ENCODE measurements at places on chromosomes 5 and 9. TPM values are rescaled to one million over a fixed set of nuclear protein-coding genes. Genes with fewer than 3 reads are reported as not detected.

DNA sequence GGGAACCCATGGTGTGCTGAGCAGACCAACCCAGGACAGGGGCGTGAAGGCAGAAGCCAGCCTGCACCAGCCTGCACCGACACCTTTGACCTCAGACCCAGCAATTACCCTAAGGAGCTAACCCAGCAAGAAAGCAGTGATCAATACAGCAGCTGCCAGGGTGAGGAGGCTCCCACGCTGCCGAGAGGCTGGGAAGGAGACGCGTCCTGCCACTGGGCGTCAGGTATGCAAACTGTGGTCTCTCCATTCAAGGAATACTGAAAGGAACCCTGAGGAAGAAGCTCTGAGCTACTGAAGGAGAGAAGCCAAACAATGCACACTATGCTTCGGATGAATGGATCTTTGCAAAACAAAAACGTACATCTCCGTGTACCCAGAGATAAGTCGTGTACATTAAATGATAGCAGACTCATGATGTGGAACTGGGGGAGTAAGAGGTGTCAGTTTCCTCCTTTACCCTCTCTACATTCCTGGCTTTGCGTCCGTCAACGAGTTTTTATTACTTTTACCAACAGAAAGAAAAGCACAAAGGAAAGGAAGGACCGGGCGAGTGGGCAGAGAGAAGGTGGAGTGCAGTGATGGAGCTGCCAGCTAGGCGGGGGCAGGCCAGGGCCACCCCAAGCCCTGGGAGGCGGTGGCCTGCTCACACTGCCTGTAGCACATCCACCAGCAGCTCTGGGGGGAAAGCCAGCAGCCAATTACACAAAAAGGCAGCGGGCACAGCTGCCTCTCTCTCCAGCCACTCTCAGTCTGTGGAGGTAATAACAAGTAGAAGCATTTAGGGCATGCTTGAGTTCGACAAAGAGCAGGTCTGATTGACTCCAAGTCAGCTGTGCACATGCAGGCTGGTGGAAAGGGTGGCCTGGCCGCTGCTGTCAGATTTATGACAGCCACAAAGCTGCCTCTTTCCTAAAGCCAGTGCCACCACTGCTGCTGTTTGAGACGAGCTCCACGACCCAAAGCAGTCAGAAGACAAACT lies 29.3 kb downstream of the RASGEF1C start:
- DNase-seq, result peak; percentile 63

- no peak for DNase-seq
Measured at GRCh38 chr9:98180996-98181395, 11.4 kb downstream of the CORO2A start.

DNA sequence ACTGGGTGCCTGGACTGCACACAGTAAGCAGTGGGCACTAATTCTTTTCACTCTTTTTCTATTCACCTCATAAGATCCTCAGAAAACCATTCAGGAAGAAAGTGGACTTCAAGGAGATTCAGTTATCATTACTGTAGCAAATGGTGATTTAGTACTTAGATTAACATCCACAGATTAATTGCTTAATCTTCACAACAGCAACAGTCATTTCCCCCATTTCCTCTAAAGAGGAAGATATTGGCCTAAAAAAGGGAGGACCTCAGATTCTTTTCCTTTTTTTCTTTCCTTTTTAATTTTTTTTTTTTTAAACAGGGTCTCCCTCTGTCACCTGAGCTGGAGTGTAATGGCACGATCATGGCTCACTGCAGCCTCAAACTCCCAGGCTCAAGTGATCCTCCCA lies 64.4 kb downstream of the AUH start:
- no peak for DNase-seq

DNA sequence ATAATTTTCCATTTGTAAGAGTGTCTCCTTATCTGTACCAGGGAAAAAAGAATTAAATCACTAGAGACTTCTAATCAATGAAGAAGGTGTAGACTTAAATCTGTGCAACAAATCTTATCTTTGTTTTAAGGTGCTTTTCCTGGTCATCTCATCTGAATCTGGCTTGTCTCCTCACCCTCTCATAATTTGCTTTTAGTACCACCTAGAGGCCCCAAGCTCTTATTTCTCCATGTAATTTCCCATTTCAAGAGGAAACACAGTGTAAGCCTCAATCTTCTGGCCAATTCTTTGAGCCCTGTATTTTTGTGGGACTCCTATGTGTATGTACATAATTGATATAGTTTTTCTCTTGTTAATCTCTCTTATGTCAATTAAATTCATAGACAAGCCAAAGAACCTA lies 1975.3 kb upstream of the CDH6 start:
- no peak for DNase-seq

- DNase-seq, result no peak
Measured at GRCh38 chr5:176432707-176433106, 15.5 kb upstream of the FAF2 start.

- DNase-seq, result no peak
Measured at GRCh38 chr9:133608889-133609288, 300 bp downstream of the FAM163B start.

- no peak for DNase-seq
Measured at GRCh38 chr5:151580239-151580638, 10.9 kb downstream of the FAT2 start.

DNA sequence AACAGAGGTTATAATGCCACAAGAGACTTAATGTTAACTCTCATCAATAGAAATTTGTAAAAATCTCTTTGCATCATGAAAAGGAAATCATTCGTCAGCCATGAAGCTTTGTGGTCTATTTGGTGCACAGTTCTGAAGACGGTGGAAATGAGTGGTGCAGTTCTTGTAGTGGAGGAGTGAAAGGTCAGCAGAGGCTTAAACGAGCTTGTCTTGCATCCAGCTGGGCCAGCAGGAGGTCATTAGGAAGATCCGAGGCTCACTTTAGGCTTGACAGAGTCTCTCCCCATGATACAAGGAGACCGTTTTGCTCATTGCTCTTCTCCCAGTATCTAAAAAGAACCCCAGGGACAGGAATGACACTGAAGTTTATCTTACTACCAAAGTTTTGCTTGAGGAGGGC lies 440.8 kb downstream of the BNC2 start:
- no peak for DNase-seq

- DNase-seq, result peak; percentile 18
Measured at GRCh38 chr5:138873466-138874221, 1.5 kb downstream of the LRRTM2 start.

- DNase-seq, result no peak
Measured at GRCh38 chr5:69374911-69375446, 5.4 kb downstream of the RAD17 start.

DNA sequence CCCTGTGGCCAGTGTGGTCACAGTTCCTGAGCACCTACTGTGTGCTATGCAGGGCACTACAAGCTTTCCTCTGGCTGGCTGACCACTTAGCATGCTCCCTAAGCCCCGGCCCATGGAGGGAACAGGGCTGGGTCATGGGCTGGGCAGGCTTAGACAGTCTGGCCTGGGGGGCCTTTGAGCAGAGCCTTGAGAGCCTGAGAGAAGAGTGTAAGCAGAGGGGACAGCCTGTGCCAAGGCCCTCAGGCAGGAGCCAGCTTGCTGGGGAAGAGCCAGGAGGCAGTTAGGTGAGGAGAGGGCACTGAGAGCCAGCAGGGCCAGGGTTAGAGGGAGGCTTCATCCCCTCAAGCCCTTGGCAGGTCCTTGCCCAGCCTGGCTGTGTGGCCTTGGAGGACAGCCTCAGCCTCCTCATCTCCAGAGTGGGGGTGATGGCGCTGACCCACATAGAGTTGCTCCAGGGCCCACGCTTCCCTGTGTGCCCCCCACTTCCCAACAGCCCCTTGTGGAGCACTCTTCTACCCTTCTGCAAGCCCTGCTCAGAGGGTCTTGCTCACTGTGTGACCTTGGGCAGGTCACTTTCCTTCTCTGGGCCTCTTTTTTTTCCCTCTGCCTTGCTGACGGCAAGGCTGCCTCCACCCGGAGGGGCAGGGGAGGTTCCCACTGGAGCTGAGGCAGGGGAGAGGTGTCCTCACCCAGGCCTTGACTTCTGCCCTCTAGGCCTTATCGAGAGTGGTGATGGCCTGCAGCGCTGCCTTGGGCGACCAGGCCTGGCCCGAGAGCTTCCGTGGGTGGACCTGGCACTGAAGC lies 107.1 kb downstream of the PHF2 start:
- DNase-seq, result no peak

- DNase-seq, result peak; percentile 28
Measured at GRCh38 chr5:66959653-66960052, 236.9 kb downstream of the CD180 start.

GRCh38 chr9:86494644-86495111 lies 140.5 kb upstream of the TUT7 start:
- DNase-seq, result no peak

- no peak for DNase-seq
Measured at GRCh38 chr9:121325387-121325786, 44.7 kb downstream of the STOM start.

DNA sequence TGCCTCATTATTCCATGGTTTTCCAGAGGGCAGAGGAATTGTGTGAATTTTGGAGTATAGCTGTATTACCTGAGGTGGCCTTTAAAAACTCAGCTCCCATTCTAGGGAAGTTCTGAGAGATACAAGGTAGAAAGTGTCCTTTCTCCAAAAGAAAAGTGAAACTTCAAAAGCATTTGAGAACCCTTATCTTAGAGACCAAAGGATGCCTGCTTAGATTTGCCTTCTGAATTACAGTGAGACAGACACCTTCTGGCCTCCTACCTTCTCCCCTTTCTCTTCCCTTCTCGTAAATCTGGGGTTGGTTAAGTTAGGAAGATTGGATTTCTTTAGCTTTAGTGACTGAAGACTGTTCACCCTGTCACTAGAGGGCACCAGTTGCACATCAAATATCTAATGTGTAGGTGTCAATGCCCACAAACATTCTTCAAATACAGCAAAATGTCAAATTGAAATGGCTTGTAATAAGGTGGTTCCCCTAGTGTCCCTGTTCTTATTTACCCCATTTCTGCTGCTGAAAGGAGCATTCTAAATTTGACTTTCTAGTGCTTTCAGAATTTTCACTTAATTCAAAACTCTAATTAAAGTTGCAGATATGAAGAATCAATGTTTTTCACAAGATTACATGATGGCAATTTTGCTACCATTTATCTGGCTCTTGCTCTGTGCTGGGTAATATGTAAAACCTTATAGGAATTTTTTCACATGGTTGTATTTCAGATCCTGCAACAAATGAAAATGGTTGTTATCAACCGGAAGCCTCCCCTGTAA lies 46.7 kb downstream of the PRRC1 start:
- DNase-seq, result peak; percentile 65

GRCh38 chr5:68315679-68316271 lies 100.2 kb downstream of the PIK3R1 start:
- DNase-seq, result peak; percentile 37

- DNase-seq, result no peak
Measured at GRCh38 chr5:163221581-163221980, 215.8 kb upstream of the CCNG1 start.

- DNase-seq, result no peak
Measured at GRCh38 chr5:139997276-139997675, 45.8 kb downstream of the NRG2 start.

DNA sequence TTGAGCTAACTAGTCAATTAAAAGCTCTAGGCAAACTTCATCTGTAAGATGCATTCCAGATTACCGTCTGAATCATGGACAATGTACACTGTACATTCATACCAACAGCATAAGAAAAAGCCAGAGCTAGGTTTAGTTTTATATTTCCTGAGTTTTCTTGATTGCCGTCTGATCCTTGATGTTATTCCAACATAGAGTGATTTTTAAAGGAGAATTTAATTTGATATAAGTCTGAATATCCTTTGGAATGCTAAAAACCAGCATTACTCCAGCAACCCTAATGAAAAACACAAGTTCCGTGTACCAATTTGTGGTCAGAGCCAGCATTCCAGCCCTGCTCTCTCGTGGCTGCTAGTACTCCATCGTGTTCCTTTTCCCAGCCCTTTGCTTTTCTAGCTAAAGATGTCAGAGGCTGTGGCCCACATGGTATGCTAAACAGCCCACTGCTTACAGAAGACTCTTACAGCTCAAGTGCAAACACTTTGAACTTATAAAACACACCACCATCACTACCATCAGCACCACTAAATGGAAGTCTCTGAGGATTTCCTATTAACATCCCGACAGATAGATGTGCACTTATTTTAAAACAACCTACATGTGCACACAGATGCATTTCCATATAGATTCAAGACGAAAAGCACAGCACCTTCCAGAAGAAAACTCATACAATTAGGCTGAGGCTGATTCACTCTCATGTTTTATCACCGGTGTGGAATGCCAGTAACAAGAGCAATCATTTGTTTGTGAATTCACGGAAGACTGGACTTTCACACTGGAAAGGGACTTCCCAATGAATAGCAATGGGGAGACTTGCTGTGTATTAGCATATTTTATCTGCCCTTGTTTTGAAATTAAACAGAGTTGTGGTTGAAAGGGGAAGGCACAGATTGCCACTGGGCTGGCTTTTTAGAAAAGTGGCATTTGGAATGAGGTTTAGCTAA lies 246.9 kb upstream of the GAS1 start:
- peak; percentile 83 for DNase-seq

GRCh38 chr9:133166392-133166791 lies 2.7 kb upstream of the GBGT1 start:
- DNase-seq, result no peak

- DNase-seq, result no peak
Measured at GRCh38 chr9:97365634-97366033, 46.3 kb upstream of the TDRD7 start.

GRCh38 chr9:81411961-81412360 lies 277.4 kb downstream of the TLE1 start:
- peak; percentile 32 for DNase-seq

GRCh38 chr9:117869287-117869686 lies 165.1 kb downstream of the TLR4 start:
- no peak for DNase-seq

DNA sequence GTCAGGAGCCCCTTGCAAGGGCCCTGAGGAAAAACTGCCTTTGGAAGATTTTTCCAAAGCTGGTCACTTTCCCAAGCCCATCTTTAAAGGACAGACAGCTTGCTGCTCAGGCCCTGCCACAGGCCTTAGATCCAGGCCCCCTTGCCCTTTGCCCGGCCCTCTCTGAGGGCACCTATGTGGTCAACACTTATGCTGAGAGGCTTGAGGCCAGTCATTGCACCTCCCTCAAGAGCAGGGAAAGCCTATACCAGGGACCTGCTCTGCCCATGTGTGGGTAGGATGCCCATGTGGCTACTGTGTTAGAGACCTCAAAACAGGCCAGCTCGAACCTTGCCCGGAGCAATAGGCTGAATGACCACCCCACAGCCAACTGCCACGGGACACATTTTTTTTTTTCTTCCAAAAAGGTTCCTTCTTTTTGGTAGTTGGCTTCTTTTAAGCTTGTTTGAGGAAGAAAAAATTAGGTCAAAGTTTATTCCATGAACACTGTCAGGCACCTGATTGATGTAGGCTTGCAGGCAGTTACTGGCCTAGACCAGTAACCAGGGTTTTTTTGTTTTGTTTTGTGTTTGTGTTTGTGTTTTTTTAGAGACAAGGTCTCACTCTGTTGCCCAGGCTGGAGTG lies 3.8 kb downstream of the TCF7 start:
- DNase-seq, result no peak

PPP2R2B gene
- total RNA-seq, result not detected

MED27 gene
- 19.9 TPM for total RNA-seq

TUT7 gene
- total RNA-seq, result 28.6 TPM

PHF24 gene
- not detected for total RNA-seq

SHB gene
- 13.3 TPM for total RNA-seq

HSDL2 gene
- 58.5 TPM for total RNA-seq

GRM6 gene
- not detected for total RNA-seq

SMIM32 gene
- not detected for total RNA-seq

Measured in myocyte (in vitro differentiated cells).